ENCODE measurements at places on chromosomes 6 and 20.

DNA sequence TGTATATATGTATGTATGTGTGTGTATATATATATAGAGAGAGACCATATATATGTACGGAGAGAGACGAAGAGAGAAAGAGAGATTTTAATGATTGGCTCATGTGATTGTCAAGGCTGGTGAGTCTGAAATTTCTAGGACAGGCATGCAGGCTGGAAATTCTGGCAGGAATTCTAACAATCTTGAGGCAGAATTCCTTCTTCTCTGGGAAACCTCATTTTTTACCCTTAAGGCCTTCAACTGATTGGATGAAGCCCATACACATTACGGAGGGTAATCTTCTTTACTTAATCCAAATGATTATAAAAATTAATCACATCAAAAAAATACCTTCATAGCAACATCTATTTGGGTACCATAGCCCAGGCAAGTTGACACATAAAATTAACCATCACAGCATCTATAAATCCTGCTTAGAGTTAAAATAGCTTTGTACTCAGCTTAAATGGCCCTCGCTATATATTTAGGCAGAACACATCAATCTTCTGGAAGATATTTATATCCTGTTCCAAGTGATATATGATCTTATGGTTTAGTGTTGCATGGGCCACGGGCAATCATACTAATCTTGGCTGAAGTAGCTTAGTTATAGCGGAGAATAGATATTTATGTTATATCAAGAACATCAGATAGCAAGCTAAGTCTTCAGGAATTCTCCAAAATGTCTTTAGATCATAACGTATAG is 36.6 kb downstream of the ABRACL start:
- DNase-seq = no peak

DNA sequence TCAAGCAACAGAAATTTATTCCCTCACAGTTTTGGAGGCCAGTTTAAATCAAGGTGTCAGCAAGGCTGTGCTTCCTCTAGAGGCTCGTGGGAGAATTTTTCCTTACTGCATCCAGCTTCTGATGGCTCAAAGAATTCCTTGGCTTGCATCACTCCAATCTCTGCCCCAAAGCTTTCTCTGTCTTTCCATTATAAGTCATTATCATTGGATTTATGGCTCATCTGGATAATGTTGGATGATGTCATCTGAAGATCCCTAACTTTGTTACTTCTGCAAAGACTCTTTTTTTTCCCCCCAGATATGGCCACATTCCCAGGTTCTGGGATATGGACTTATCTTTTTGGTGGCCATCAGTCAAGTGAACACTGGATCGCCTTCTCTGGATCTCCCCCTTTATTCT is 146.3 kb upstream of the B3GAT2 start:
- DNase-seq = no peak

- DNase-seq = no peak
Observed at GRCh38 chr6:11089695-11090094, 3.9 kb upstream of the SMIM13 start.

DNA sequence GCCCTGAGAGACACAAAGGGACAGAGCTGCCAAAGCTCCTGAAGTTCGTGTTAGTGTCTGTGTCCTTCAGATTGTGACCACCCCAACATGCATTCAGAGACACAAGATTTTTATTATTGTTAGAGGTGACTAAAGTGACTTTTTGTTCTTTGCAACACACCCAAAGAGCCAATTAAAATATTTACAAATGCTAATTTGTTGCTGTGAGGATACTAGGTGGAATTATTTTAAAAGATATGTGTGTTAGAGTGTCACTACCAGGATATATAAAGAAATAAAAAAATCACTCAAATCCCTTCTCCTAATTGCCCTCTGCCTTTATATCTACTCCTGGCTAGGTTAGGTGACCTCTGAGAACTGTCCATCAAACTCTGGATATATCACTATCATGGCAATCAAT is 160.7 kb downstream of the GRIK2 start:
- no peak for DNase-seq

- no peak for DNase-seq
Observed at GRCh38 chr6:16274483-16274882, 36.1 kb downstream of the GMPR start.

DNA sequence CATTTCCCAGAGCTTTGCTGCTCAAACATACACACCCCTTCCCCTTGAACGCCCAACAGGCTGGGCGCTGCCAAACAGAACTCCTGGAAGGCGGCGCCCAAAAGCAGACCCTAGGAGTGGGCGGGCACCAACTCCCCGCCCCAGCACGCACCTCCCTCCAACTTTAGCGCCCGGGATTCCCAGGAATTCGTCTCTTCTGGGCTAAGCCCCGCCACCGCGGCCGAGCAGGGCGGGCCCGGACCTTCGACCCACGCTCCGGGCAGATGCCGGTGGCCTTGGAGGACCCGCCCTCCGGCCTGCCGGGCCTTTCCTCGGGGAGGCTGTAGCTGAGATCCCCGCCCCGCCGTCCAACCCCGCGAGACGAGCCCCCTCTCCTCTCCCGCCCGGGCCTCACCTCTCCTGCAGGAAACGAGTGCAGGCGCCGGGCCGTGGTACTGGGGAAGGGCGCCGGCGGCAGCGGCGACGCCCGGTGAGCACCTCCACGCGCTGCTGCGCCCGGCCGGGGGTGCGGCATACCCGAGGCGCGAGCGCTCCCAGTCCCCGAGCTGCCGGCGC is 659 bp downstream of the MCUR1 start:
- DNase-seq = peak; percentile 33

- DNase-seq = no peak
Observed at GRCh38 chr6:144006736-144007477, 1.2 kb downstream of the PLAGL1 start.

DNA sequence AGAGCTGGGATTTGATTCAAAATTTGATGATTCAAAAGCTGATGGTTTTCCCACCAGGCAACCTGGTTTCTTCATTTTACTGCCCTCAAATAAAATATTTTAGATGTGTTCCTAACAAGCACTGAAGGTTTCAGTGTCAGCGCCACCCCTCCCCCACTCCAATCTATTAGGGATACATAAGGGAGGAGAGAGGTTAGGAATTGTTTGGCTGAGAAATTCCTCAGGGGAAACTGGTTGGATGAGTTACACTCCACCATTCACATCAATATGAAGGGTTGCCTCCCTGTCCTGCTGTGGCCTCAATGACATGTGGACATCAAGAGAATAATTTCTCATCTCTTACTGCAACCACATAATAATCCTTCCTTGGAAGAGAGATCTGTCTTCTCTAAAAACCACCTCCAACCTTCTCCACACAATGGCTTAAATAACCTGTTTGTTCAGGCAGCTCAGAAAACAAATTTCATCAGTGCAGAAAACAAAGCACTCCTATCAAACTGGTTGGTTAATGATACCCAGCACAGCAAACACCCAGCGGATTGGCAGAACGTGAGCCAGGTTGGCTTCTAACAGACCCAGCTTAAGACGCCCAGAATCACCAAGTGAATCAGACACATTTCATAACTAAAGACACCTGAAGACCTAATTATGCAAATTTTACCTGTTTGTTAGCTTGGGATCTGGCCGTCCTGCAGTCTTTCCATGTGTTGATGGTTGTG is 136.0 kb upstream of the SGK1 start:
- no peak for DNase-seq

DNA sequence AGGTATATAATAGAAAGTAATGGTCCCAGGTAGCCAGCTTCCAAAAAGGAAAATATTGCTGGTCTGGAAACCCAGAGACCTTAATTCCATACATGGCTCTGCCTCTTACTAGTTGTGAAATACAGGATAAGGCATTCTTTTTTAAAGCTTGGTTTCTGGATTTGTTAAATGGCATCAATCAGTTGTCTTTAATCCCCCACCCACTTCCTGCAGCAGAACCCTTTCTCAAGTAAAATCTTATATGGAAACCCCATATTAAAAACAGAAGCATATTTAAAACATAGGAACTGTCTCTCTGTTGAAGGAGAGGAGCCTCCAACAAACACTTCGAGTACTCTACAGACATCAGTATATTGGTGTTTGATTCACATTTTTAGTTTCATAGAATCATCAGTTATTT is 6.2 kb upstream of the LCA5 start:
- DNase-seq = no peak

DNA sequence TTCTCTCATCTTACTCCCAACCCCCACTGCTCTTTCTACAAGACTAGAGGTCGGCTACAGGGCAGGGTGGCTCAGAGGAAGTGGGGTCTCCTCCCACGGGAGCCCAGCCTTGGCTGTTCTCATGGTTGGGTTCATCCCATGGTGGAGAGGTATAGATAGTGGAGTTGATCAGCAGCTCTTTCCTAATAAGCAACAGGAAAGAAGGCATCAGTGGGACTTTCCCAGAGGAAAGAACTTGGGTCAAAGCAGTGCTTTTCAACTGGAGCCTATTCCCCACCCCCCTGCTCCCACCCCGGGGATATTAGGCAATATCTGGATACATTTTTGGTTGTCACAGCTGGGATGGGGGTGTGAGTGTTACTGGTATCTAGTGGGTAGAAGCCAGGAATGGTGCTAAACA is 200.9 kb downstream of the NFATC2 start:
- no peak for DNase-seq

DNA sequence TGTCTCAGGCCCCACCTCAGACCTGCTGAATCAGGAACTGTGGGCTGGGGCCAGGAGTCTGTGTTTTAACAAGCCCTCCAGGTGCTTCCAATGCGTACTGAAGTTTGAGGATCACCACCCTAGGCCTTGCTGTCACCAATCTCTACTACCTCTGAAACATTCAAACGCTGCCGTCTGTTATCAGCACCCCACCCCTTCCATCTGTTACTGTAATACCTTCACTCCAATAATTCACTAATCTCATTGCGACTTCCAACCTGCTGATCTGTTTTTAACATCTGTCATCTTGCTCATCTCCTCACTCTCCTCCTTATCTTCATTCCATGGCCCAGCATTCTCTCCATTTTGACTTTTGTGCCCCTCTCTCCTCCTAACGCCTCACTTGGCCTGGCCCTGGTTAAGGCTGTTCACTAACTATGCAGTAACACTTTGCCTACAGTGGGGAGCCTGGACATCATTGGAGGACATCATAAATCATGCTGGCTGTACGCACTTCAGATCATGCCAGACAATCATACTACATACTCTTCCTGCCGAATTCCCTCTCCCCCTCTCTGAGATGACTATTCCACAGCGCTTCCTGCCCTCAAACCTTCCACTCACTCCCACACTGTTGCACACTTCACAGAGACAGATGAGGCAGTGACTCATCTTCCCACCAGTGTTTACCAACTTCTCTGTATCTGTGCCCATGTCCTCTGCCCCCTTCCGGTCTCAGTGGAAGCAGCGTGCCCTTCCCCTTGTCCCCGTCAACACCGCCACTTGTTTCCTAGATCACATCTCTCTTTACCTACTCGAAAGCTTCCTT is 3.0 kb upstream of the GUCA1B start:
- DNase-seq = no peak

GRCh38 chr6:125246566-125246965 is 55.2 kb downstream of the HDDC2 start:
- DNase-seq = no peak

- DNase-seq = no peak
Observed at GRCh38 chr6:155378276-155378675, 64.0 kb upstream of the TFB1M start.

DNA sequence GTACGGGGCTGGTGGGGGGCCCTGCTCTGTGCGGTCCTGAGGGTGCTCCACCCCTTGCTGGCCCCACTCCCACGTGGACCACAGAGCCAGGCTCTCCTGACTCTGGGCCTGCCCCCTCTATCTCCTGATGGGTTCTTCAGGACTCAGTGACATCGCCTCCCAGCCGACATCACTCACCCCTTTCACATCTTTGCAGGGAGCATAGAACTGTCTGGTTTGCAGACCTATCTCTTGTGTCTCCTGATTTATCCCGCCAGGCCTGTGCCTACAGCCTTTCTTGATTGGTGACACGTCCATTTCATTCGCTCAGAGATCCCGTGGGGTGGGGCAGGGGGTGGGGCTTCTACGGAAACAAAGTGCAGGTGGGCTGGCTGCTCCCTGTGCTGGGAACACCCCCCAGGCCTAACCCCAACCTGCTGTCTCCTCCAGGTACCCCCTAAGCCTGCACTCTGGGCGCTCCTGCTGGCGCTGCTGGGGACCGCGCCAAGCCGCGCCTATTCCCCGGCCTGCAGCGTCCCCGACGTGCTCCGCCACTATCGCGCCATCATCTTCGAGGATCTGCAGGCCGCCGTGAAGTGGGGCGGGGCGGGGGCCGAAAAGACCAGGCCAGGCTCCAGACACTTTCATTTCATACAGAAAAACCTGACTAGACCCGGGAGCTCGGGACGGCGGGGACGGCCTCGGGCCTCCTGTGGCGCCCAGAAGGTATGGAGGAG is 1.7 kb downstream of the C20orf204 start:
- DNase-seq = no peak

DNA sequence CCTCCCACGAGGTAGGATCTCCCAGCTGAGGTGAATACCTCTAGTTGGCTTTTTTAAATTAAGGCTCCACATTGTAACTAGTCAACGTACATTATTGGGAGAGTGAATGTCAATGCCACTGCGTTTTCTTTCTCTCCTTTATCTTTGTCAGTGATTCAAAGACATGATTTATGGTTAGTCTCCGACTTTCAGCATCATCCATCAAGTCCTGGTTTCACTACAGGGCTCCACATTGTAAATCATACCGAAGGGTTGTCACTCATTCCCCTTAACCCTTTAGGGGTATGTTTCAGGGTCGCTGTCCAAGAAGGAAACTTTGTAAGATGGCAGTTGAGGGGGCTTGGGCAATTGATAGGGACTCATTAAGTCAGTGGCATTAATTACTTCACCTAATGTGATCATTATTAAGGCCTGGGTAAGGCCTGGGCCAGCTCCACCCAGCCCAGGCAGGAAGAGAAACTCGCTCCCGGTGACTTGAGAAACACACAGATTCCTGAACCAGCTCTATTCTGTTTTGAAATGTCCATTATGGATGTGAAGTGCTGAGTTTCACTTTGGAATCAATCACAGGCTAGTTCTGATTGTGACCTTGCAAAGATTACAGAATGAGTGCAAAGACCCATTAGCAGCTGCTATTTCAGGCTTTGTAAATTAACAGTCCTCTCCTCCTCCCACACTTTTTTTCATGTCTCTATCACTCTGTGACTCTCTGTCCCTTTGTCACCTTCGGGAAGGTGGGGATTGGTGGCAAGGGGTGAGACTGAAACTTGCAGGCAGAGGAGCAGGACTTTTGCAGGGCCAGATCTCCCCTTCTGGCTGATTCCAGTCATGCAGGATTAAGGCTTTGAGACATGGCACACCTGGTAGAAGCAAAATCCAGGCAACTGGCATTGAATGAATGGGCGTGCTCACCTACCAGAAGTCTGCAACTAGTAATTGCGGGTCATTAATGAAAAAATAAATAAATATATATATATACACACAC is 222.4 kb downstream of the TSHZ2 start:
- DNase-seq = no peak

DNA sequence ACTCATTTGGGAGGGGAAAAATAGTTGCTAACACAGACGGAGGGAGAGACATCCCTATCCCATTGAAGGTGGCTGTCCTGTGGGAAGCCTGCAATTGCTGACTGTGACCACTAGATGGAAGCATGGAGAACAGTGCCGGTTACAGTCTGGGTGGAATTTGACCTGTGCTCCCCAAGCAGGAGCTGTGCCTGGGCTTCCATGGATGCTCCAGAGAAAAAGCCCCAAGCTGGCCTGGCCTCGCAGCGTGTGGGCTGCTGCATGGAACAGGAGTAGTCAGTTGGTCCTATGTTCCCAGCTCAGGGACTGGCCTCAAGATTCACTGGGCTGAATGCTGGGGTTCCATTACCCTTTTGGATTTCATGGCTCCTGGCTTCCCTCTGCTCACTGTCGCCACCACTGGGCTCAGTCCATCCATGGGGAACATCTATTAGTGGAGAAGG is 116.3 kb upstream of the CHD6 start:
- no peak for DNase-seq

Data from activated naive CD4-positive, alpha-beta T cell (primary cell).